SK-MEL-5 (cell line): ENCODE measurements at places on chromosomes 3 and 15. TPM values are rescaled to one million over a fixed set of nuclear protein-coding genes. Genes with fewer than 3 reads are reported as not detected.

DNA sequence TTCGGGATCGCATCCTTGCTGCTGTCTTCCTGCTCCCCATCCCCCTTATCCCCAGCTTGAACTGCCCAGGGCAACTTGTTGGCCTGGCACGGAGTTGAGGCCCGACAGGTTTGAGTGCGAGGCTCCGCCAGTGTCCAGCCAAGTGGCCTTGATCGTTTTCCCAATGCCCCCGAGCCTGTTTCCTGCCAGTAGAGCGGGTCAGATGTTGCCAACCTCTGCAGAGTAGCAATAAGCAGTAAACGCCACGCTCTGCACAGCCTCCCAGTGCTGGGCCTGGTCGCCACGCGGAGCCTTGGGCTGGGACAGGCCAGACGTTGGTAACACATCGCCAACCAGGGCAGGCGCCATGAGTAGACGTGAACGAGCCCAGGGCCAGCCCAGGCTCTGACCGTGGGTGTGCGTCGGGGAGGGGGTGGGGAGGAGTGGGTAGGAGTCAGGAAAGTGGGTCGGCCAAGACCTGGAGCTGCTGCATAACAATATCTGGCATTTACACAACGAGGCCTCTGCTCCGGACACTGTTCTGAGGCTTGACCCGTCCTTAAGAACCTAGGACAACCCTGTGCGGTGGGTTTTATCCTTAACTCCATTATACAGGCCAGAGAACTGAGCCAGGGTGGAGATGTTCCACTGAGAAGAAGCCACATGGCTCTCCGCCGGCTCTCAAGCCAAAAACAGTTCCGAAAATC, 444 bp upstream of the ABHD14A start:
- no peak for DNase-seq

Gene GCNT3
- total RNA-seq, result 0.48 and 0.59 TPM in 2 replicates

DNA sequence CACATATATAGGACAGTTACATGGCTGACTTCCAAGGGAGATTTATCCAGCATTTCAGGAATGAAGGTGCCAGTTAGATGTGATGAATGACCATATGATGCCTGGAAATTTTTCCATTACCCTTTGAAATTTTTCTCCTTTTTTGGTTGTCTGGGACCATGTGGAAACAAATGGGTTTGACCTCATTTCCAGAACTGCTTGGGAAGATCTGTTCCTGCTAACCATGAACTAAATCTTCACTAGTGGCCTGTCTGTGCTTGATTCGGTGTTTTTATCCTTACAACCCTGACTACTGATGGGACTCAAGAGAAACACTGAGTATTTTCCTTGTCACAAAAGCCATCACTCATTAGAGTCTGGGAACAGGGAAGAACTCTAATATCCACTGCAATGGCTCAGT, 409.4 kb downstream of the PDCD6IP start:
- no peak for DNase-seq

Gene CLDN11
- not detected in 2 replicates for total RNA-seq

- no peak for DNase-seq
Observed at GRCh38 chr3:37745076-37745475, 116.6 kb upstream of the CTDSPL start.

DNA sequence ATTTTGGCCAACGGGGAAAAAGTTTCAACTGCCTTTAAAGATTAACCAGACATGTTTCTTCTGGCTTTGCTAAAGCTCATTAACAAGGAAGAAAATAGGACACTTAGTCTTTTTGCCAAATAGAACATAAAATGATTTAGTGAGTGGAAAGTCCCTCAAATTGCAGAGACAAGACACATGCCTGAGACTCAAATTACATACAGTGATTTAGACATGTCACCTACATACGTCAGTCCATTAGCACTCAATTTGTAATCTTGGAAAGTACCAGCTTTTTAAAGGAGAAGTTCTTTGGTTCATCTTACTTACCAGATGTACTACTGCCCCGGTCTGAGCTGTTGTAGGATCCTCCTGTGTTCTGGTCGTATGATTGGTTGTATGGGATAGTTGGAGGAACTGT, 1134.2 kb downstream of the ROBO1 start:
- DNase-seq, result no peak

GRCh38 chr3:113205481-113205880, 5.9 kb upstream of the BOC start:
- no peak for DNase-seq

DNA sequence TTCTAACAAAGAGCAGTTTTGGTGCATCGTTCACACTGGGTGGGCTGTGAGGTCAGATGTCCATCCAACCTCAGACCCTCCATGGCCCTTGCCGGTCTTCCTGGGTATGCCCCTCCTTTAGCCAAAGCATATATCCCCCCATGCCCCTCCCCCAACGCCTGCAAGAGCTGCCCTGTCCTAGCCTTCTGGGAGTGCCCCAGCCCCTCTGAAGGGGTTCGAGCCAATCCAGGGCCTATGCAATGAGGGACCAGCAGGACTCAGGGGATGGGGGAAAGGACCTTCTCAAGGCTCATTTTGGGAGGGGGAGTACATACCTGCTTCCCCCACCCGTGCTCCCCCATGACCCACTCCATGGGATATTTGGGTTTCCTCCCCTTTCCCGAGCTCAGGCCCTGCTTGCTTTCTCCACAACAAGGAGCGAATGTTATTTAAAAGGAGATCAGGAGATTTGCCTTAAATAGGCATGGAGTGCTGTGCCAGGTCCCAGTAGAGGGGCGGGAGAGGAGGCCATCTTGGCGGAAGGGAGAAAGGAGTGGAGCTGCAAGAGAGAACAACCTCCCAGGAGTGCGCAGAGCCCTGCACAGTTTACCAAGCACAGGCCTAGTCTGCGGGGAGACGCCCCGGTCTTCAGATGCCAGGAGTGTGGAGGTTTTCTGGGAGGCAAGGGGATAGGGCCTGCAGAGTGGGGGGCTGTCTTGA, 18.2 kb downstream of the PIF1 start:
- DNase-seq, result no peak

GRCh38 chr15:75198560-75199356, 2.9 kb upstream of the C15orf39 start:
- DNase-seq, result peak; percentile 62

DNA sequence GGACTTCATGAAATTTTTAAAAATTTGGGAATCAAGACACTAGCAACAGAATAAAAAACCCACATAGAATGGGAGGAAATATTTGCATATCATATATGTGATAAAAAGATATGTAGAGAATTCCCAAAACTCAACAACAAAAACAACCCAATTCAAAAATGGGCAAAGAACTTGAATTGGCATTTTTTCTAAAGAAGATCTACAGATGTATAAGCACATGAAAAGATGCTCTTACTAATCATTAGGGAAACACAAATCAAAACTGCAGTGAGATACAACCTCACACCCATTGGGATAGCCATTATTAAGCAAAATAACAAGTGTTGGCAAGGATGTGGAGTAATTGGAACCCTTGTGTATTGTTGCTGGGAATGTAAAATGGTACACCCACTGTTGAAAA, 10.1 kb downstream of the LCTL start:
- DNase-seq, result no peak

DNA sequence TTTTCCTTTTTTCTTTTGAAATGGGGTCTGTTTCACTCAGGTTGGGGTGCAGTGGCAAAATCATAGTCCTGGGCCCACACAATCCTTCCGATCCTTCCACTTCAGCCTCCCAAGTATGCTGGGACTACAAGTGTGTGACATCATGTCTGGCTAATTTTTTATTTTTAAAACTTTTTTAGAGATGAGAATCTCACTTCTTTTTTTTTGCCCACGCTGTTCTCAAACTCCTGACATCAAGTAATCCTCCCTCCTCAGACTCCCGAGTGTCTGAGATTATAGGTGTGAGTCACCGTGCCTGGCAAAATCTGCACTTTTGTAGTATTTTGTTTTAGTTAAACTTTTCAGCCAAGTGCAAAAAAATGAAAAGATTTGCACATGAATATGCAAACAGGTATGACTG, 171.0 kb downstream of the FNDC3B start:
- DNase-seq, result no peak

GRCh38 chr3:42823351-42823750, 14.1 kb downstream of the ACKR2 start:
- DNase-seq, result no peak

Gene AMT
- total RNA-seq, result 0.32 TPM in 1 of 2 replicates, not detected in the other

GRCh38 chr3:45555086-45555591, 39.4 kb upstream of the LIMD1 start:
- no peak for DNase-seq
